ENCODE measurements at places on chromosomes 7 and 10.

DNA sequence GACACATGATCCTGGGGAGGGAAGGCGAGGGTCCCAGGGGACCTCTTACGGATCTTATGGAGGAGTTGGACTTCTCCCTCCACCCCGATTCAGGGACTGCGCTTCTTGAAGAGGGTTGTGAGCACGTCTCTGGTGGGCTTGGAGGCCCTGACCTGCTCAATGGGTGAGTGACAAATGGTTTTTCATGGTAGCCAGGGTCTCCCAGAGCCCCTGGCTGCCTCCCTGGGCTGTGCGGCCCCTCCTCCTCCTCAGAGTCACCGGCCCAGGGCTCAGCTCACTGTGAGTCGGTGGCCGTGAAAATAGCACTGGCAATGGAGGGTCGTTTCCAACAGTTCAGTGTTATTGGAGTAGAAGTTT lies 26.6 kb downstream of the INPP5A start:
- no peak for DNase-seq

DNA sequence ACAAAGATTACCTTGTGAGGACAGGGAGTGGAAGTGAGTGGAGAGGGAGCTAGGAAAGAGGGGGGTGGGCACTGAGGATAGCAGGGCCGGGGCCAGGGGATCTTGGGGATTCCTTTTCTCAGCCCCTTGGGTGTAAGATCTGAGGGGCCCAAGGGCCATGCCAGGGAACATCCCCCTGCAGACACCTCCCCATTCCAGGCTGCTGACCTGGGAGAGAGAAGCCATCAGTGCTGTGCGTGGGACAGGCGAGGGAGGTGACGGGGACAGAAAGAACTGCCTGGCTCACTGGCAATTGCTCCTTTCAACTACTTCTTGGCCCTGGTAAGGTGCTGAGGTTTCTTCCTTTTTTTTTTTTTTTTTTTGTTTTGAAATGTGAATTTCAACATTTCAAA lies 12.0 kb upstream of the BTBD16 start:
- no peak for DNase-seq

DNA sequence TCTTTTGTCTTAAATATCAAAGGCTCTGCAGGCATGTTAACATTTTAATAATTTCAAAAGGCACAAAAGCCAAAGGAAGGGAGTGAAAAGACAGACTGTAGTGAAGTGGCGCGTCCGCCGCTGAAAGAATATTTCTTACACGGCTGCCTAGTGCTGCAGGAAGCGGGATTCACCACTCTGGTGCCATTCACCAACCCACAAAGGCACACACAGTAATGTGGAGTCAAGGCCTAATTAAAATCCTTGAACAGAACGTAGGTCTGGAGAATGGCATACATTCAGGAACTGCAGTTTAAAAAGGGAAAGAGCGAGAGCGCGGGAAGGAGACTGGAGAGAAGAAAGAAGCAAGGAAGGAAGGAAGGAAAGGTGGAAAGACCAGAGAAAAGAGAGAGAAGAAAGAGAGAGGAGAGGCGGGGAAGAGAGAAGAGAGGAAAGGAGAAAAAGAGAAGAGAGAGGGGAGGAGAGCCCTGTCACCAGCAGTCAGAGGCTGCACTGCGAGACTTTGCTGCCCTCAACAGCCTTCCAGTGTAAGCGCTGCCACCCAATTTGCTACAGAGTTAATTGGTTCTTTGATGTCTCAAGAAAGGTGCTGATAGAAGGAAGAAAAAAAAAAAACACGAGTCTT lies 554.0 kb downstream of the MDFIC start:
- DNase-seq, result no peak

DNA sequence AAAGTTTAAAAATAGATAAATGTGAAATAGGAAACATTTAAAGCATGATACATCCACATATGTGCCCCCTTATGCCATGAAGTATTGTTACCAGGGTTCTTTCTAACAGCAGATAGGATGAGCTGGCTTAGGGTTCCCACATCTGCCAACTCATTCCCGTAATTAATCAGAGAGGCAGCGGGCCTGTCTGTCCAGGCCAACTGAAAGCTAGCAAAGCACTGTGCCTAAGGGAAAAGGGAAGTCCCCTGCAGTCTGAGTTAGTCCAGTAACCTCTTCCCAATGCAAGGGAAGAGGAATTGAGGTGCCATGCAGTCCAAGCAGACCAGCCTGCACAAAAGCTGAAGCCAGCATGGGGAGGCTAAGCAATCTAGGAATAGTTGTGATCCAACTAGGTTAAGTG lies 18.3 kb upstream of the ZC3HAV1L start:
- no peak for DNase-seq

- DNase-seq, result peak; percentile 45
Observed at GRCh38 chr10:132575320-132576201, 38.0 kb downstream of the INPP5A start.

All from bone marrow (tissue), 2 donors.